NT2/D1 (cell line): ENCODE measurements at places on chromosomes 13 and 19.

DNA sequence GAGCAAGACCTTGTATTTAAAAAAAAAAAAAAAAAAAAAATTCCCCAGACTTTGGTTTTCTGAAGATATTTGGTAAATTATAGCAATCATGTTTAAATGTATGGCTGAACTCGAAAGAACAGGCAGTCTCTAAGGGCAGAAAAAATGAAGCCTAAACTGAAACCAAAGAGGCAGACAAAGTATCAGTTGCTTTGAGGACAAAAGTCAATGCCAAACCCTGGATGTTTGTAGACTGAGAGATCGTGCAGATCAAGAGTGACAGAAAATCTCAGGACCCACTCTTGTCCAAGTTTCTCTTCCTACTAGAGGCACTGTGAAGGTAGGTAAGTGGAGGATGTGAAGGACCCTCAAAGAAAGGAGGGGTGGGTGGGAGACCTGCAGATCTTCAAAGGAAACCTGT is 11.1 kb upstream of the SLC7A9 start:
- no peak for DNase-seq

GRCh38 chr19:38340927-38341326 is 5.3 kb downstream of the CATSPERG start:
- DNase-seq, result no peak

- DNase-seq, result no peak
These were observed 389.3 kb downstream of the DACH1 start for GRCh38 chr13:71477735-71478134.

DNA sequence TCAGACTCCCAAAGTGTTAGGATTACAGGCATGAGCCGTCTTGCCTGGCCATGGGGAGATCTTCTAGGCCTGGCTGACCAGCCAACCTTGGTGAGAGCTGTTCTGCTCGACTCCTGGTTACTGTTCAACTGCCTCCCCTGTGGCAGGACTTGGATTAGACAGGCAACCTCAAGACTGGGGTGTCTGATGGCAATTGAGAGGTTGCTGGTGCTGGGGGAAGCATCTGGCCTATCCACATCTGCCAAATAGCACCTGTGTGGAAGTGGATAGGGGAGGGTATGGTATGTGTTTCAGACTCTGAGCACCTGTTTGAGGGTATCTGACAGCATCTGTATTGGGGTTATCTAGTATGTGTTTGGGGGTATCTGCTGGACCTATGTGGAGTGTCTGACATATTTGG is 44.7 kb downstream of the ARHGEF18 start:
- DNase-seq, result no peak

- DNase-seq, result no peak
These were observed 19.6 kb upstream of the PTPRS start for GRCh38 chr19:5360003-5360780.

DNA sequence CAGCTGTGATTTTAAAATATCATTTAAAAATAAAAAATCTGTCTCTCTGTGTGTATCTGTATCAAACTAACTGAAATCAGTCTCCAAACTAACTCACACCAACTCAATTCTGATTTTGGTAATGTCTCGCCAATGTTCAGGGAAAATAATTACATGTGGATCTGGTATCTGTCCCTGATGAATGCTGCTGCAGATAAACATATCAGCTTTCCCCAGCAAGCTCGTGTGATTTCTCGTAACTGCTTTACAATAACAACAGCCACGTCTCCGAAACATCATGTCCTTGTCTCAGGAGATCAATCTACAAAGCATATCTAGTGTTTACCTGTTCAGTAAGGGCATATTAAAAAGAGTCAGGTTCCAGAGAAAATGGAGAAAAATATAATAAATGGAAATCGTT is 129.0 kb downstream of the IRS2 start:
- DNase-seq, result no peak
